GM23338 (cell line): ENCODE measurements at places on chromosomes 5 and 9.

DNA sequence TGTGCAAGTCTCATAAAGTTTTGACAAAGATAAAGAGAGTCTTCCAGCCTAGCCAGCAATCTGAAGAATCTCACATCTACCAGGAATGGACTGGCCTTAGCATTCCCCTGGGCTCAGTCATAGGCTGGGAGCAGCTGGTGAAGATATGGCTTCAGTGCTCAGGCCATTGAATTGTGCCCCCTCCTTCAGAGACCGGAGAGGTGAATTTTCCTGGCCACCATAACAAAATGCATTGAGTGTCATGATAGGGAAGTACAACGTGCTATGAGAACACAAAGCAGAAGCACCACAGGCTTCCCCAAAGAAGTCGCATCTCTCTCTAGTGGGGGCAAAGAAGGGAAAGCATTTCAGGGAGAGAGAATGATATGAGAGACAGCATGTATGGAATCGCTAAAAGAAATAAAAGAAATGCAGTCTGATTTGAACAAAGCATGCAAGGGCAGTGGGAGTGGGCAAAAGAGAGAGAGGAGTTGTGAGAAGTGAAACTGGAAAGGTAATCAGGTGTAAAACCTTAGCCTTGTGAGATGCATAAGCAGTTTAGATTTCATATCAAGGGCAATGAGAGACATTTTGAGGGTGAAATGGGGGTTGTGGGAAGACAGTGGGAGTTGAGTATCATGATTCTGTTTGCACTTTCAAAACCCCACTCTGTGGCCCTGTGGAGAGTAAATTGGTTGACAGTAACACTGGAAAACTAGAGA lies 57.1 kb upstream of the NMUR2 start:
- no peak for DNase-seq

- DNase-seq, result no peak
These were observed 212.3 kb upstream of the DAPK1 start for GRCh38 chr9:87285183-87285850.

GRCh38 chr9:109278848-109279247 lies 42.0 kb downstream of the EPB41L4B start:
- DNase-seq, result no peak

DNA sequence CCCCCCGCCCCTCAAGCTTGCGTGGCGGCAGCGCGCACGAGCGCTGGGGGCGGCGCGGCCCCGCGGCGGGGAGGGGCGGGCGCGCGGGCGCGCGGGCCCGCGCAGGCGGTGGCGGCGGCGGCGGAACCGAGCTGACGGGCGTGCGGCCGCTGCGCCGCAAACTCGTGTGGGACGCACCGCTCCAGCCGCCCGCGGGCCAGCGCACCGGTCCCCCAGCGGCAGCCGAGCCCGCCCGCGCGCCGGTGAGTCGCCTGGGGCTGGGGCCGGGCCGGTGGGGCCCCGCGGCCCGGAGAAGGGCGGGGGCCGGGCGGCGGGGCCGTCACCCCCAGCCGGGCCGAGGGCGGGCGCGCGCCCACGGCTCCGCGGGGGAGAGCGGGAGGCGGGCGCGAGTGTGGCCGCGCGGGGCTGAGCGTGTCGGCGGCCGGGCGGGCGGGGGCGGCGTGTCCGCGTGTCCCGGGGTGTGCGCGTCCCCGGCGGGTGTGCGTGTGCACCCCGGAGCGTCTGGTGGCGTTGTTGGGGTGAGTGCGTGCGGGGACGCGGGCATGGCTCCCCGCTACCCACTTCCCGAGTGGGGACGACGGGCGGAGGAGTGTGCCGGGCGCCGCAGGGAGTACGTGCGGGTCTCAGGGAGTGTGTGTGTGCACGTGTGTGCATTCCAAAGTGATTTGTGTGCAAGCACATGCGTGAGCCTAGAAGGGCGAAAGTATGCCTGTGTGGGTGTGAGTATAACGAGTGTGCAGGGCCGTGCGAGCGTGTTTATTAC lies at the start of gene NEK6:
NEK6 (plus strand) TSS at position 106 of the 763 bp plus-strand sequence. CDS start 44,016 bp downstream, outside the sequence.
- DNase-seq, result no peak

DNA sequence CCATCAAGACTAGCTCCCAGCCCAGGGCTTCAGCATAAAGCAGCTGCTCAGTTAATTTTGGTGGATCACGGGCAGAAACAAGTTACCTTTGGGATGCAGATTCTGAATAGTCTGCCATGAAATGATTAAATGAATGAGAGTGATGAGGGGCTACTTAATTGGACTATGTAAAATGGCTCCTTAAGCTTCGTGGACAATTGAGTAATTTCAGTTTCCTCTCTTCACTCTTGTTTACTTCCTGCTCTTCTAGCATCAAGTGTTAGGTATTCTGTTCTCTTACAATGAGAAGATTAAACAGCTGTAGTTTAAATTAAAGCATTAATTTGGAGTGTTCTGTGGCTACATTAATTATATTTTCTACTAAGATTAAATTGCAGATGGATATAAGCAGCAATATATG lies 28.1 kb downstream of the PIK3R1 start:
- DNase-seq, result no peak

- DNase-seq, result no peak
These were observed 43.7 kb downstream of the RASGRF2 start for GRCh38 chr5:81003811-81004386.

GRCh38 chr9:88362681-88363080 lies 25.6 kb upstream of the SPIN1 start:
- no peak for DNase-seq

DNA sequence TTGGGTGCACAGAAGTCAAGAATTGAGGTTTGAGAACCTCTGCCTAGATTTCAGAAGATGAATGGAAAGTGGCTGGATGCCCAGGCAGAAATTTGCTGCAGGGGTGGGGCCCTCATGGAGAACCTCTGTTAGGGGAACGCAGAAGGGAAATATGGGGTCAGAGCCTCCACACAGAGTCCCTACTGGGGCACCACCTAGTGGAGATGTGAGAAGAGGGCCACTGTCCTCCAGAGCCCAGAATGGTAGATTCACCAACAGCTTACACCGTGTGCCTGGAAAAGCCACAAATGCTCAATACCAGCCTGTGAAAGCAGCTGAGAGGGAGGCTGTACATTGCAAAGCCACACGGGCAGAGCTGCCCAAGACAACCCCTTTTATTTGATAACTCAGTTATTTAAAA lies 383.5 kb downstream of the TLE4 start:
- peak; percentile 12 for DNase-seq

DNA sequence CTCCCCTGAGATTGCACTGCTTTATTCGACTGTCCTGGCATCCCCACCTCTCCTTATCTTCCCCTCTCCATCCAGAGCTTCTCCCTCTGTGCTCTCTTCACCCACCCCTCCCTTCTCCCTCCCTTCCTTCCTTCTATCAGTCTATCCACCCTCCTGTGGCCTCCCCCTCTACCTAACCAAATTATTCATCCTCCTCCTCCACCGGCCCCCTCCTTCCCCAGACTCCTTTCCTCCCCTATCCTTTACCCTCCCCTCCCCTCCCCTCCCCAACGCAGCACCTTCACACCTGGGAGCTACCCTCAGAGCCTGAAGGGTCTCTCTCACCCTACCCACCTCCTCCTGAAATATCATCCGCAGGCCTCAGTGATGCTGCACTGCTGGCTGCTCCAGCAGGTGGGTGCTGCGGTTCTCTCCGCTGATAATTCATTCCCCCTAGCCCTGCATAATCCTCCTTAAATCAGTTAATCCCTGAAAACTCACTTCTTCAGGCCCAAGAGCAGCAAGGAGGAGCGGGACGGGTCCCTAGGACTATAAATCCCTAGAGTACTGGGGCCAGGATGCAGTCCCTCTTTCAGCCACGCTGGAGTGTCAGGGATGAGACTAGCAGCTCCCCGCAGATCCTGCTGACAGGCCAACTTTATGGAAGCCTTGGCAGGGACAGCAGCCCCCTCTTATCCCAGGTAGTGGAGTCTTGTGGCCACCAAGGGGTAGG lies 97.8 kb downstream of the PCDH1 start:
- DNase-seq, result peak; percentile 54

- no peak for DNase-seq
These were observed 32.0 kb upstream of the TMED7 start for GRCh38 chr5:115657881-115658233.

DNA sequence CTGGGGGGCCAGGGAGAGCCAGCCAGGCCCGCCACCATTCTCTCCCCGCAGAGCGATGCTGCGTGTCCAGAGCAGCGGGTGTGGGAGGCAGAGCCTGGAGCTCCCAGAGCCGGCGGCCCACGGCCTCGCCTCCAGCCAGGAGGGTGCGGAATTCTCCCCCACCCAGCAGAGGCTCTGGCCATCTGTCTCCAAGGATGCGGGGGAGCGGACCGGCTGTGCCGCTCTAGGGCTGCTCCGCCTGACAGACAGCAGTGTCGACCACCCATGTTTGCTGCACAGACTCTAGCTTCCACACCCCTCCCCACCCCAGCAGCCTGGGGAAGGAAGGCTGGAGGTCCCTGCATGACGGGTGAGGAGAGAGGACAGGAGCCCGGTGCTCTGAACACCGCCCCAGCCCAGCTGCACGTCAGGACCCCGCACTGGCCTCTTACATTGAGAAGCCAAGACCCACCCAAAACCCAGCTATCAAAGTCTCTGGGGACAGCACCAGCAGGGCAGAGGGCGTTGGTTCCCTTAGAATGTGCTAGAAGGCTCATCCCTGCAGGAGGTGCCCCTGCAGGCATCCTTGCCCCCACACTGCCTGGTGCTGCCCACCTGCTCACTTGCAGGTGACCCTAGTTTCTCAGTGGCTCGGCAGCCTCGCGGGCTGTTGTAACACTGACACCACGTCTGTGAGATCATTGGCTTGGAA lies 29.7 kb upstream of the FCN1 start:
- DNase-seq, result no peak

GRCh38 chr5:38598994-38599617 lies 42.7 kb upstream of the LIFR start:
- no peak for DNase-seq

DNA sequence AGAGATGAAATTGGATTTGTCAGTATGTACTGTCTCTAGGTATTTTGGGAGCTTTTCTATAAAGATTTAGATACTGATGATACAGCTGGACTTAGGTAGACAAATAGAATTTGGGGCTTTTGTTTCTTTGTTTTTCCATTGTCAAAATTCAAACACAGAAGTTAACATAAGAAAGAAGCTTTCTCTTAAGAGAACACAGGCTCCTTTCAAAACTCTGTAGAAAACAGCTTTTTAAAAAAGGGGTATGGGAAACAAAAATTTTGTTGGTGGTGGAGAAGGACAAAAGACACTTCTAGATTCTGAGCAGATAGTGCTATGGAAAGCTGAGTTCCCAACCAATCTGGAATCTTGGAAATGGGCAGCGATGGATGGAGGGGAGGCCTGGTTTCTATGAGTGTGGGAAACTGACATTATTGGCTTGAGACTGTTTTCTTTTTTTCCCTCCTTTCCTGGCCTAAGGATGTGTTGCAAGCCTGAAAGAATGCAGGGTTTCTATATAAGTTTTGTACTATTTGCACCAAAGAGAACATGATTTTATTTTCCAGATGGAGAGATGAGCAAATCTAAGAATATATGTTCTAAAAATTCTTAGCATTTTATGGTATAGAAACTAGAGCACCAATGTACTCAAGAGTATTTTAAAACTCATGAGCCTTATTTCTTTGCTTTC lies 240.0 kb downstream of the PRR16 start:
- DNase-seq, result peak; percentile 64

GRCh38 chr5:135466178-135467050 lies 14.3 kb upstream of the TIFAB start:
- DNase-seq, result peak; percentile 93

DNA sequence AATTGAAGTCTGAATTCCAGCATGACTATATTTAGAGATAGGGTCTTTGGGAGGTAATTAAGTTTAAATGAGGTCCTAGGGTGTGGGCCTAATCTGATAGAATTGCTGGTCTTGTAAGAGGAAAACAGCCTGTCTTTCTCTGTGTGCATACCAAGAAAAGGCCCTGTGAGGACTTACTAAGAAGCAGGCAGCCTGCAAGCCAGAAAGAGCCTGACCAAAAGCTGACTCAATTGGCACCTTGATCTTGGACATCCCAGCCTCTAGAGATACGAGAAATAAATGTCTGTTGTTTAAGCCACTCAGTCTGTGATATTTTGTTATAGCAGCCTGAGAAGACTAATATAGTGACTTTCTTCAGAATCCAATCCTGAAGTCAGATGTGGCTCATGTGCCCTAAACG lies 14.6 kb downstream of the ARL14EPL start:
- no peak for DNase-seq

- no peak for DNase-seq
These were observed 224.0 kb downstream of the GAS1 start for GRCh38 chr9:86723346-86723745.

DNA sequence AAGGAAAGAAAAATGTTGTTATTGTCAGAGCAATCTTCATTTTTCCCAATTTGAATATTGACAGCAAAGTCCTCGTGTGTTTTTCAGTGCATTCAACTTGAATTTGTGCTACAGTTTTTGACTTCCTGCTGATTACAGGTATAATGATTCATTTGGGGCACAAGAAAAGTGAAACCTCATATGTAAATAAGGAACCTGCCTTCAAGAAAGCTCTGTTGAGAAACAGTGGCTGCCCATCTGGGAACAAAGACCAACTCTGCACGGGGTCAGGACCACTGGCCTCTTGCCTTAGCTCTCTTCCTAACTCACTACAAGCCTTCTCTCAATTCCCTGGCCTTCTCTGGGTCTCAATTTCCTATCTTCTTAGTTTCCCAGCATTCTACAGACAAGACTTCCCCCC lies 21.0 kb downstream of the TIMD4 start:
- no peak for DNase-seq

GRCh38 chr9:89481538-89481915 lies 16.4 kb downstream of the SEMA4D start:
- DNase-seq, result no peak

- peak; percentile 45 for DNase-seq
These were observed 1.6 kb upstream of the PCAT7 start for GRCh38 chr9:94553029-94553938.
